ENCODE measurements at places on chromosomes 1 and 21. TPM values are rescaled to one million over a fixed set of nuclear protein-coding genes. Genes with fewer than 3 reads are reported as not detected.

ZMYND12 gene
- 0.78 TPM for total RNA-seq

KCNK1 gene
- total RNA-seq, result 23.9 TPM

MYBPH gene
- total RNA-seq, result not detected

PRR9 gene
- not detected for total RNA-seq

IL6R gene
- 10.3 TPM for total RNA-seq

PIGR gene
- 0.13 TPM for total RNA-seq

ZFP69B gene
- total RNA-seq, result 1.3 TPM

KCND3 gene
- 19.7 TPM for total RNA-seq

LRRC39 gene
- total RNA-seq, result 187 TPM

DFFA gene
- 20.8 TPM for total RNA-seq

FCER1G gene
- total RNA-seq, result 21.5 TPM

NHLH1 gene
- total RNA-seq, result not detected

MIXL1 gene
- total RNA-seq, result not detected

OR10R2 gene
- total RNA-seq, result not detected

CYP4Z1 gene
- 0.86 TPM for total RNA-seq

TNFAIP8L2 gene
- total RNA-seq, result 1.5 TPM

UMODL1 gene
- 0.05 TPM for total RNA-seq

All from Right ventricle myocardium superior (tissue), 1 donor.